ENCODE measurements at places on chromosomes 12 and 14.

DNA sequence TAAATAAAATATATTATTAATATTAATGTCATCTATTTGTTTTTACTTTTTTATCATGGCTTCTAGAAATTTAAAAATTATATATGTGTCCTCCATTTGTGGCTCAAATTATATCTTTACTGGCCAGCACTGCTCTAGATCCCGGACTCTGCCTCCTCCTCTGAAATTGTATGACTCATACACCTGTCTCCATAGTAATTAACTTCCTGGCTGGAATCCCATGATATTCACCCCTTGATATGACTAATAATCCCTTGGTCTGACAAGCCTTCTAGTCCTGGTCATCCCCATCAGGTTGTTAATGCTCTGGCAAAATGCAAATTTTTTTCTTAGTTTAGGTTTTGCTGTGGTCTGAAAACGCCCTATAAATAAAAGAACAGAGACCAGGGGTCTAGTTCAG lies 116.2 kb downstream of the BMP4 start:
- no peak for DNase-seq
- H3K36me3 ChIP-seq: no peaks in the 10 kb centered on the region
- H3K27ac ChIP-seq: no peak overlapping the region
- no peak overlapping the region for H3K4me3 ChIP-seq

DNA sequence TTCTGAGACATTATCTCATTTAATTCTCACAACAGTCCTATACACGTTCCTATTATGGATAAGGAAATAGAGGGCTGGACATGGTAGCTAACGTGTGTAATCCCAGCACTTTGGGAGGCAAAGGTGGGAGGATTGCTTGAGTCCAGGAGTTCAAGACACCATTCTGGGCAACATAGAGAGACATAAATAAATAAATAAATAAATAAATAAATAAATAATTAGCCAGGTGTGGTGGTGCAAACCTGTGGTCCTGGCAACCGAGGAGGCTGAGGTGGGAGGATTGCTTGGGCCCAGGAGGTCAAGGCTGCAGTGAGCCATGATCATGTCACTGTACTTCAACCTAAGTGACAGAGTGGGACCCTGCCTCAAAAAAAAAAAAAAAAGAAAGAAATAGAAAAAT lies 22.6 kb downstream of the DACT1 start:
- no peaks in the 10 kb centered on the region for H3K36me3 ChIP-seq
- H3K27ac ChIP-seq: no peak overlapping the region
- no peaks in the 10 kb centered on the region for H3K27me3 ChIP-seq

DNA sequence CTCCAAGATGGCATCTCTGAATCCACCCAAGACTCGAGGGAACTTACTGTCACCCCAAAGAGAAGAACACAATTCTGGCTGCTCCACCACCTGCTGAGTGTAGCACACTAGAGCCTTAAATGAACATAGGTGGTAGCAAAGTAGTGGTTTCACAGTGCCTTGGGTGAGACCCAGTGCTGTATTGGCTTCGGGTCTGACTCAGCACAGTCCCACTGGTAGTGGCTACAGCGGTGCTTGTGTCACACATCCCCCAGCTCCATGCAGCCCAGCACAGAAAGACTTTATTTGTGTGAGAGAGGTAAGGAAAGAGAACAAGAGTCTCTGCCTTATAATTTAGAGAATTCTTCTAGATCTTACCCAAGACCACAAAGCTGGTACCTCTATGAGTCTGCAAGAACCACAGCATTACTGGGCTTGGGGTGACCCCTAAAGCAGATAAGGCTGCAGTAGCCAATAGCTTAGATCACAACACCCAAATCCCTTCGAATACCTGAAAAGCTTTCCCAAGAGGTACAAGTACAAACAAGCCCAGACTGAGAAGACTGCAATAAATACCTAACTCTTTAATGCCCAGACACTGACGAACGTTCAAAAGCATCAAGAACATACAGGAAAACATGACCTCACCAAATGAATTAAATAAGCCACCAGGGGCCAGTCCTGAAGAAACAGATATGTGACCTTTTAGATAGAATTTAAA lies 83.3 kb upstream of the SLC38A4 start:
- H3K27me3 ChIP-seq: no peaks in the 10 kb centered on the region
- peaks cover 15% of the 10 kb centered on the region for H3K4me1 ChIP-seq
- H3K27ac ChIP-seq: no peak overlapping the region
- no peak for DNase-seq
- H3K4me3 ChIP-seq: no peak overlapping the region
- H3K36me3 ChIP-seq: no peaks in the 10 kb centered on the region

DNA sequence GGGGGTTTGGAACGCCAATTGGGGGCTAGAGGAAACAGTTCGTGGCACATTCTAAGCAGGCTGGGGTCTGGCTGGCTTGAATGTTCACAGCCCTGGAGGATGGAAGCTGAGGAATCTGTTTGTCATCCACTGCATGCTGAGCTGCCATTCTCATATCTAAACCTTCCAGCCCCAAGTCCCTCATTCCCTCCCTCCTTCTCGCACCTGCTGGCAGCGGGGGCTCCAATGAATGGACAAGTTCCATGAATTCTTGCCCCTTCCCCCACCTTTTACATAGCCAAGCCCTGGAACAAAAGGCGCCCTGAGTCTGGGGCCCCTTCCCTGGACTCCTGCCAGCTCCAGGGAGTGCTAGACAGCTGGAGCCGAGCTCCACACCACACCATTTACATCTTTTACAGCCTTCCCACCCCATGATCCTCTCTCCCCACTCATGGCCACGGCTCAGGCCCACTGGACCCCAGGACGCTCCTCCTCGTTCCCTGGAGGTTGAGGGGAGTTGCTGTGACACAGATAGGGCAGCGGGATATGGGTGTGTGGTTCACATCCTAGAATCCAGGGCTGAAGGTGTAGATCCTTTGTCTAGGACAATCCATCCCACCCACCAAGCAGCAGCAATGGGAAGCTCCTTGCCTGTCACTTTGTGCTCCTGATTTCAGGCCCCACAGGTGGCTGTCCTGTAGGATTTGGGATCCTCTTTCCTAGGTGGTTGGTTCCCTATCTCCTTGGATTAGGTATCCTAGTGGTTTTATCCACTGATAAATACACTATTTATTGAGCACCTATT lies 21.7 kb upstream of the VRTN start:
- H3K36me3 ChIP-seq: no peaks in the 10 kb centered on the region
- no peak overlapping the region for H3K27ac ChIP-seq
- no peak for DNase-seq
- H3K4me3 ChIP-seq: no peak overlapping the region

GRCh38 chr14:31411218-31411727 lies 9.1 kb downstream of the HEATR5A start:
- H3K4me1 ChIP-seq: peaks cover 29% of the 10 kb centered on the region
- H3K4me3 ChIP-seq: no peak overlapping the region
- H3K36me3 ChIP-seq: no peaks in the 10 kb centered on the region
- DNase-seq: no peak
- H3K27ac ChIP-seq: no peak overlapping the region
- H3K27me3 ChIP-seq: no peaks in the 10 kb centered on the region

- H3K4me3 ChIP-seq: no peak overlapping the region
- no peaks in the 10 kb centered on the region for H3K4me1 ChIP-seq
- DNase-seq: no peak
- H3K27ac ChIP-seq: no peak overlapping the region
Measured at GRCh38 chr12:109783965-109784244, 49.3 kb downstream of the TRPV4 start.

- peak overlapping the region; percentile 30 for H3K4me3 ChIP-seq
- H3K4me1 ChIP-seq: peaks cover 11% of the 10 kb centered on the region
- H3K27me3 ChIP-seq: peaks cover 41% of the 10 kb centered on the region
- no peak for DNase-seq
- H3K27ac ChIP-seq: no peak overlapping the region
Measured at GRCh38 chr14:21537090-21537424, 10.9 kb upstream of the SALL2 start.

DNA sequence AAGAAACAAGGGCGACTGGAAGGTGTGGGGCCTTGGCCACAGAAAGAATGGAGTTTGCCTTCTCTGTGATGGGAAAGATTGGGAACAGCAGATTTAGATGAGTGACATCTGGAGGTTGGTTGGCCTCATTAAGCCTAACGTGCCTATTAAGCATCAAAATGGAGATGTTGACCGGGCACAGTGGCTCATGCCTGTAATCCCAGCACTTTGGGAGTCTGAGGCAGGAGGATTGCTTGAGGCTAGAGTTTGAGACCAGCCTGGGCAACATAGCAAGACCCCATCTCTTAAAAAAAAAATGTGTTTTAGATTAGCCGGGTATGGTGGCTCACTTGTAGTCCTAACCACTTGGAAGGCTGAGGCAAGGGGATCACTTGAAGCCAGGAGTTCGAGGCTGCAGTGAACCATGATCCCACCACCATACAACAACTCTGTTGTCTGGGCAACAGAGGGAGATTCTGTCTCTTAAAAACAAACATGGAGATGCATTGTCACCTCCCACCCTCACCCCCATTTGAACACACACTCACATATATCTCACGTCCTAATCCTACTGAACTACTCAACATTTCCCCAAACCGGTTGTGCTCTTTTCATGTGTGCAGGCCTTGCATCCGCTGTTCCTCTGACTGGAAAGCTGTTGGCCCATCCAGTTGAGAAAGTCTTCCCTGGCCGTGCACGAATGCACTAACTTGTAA lies 172.1 kb downstream of the ETV6 start:
- H3K4me3 ChIP-seq: no peak overlapping the region
- no peaks in the 10 kb centered on the region for H3K36me3 ChIP-seq
- DNase-seq: no peak
- no peak overlapping the region for H3K27ac ChIP-seq

- no peak overlapping the region for H3K27ac ChIP-seq
- no peaks in the 10 kb centered on the region for H3K4me1 ChIP-seq
- H3K27me3 ChIP-seq: no peaks in the 10 kb centered on the region
- no peaks in the 10 kb centered on the region for H3K36me3 ChIP-seq
- H3K4me3 ChIP-seq: no peak overlapping the region
Measured at GRCh38 chr14:45526715-45527549, 273.9 kb upstream of the MIS18BP1 start.

- no peaks in the 10 kb centered on the region for H3K27me3 ChIP-seq
- peaks cover 21% of the 10 kb centered on the region for H3K4me1 ChIP-seq
- no peak for DNase-seq
- H3K36me3 ChIP-seq: no peaks in the 10 kb centered on the region
- H3K4me3 ChIP-seq: no peak overlapping the region
Measured at GRCh38 chr12:532908-533565, 73.3 kb downstream of the B4GALNT3 start.

DNA sequence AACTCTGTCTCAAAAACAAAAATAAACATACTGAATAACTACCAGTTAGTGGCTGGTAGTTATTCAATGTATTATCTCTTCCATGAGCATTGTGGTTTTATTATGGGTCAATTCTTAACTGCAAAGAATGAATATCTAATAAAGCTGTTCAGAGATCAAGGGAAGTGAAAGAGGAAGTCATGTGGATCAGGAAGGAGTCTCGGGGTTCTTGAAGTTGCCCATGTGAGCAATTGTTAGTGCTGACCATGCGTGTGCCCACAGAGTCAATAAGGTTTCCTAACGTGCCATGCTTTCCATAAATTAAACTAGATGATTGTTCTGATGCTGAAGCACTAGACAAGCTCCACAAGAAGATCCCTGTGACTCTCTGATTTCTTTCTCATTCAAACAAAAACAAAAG lies 136.5 kb upstream of the CPSF6 start:
- no peaks in the 10 kb centered on the region for H3K36me3 ChIP-seq
- H3K27me3 ChIP-seq: no peaks in the 10 kb centered on the region
- no peak for DNase-seq
- H3K4me1 ChIP-seq: peaks cover 10% of the 10 kb centered on the region
- no peak overlapping the region for H3K27ac ChIP-seq
- H3K4me3 ChIP-seq: no peak overlapping the region

DNA sequence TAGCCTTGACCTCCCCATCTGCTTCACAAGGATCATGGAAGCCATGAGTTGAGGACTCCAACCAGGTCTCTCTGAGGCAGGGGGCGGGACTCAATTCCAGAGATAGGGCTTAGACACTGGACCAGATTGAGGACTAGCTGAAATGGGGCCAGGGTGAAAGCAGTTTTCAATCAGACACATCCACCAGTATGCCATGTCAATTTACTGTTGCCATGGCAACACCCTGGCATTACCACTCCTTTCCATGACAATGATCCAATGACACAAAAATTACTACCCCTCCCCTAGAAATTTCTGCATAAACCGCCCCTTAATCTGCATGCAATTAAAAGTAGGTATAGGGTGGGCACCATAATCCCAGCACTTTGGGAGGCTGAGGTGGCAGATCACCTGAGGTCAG lies 18.6 kb upstream of the DCAF5 start:
- H3K36me3 ChIP-seq: no peaks in the 10 kb centered on the region
- no peak overlapping the region for H3K27ac ChIP-seq
- no peak overlapping the region for H3K4me3 ChIP-seq
- H3K27me3 ChIP-seq: no peaks in the 10 kb centered on the region
- H3K4me1 ChIP-seq: peaks cover 2% of the 10 kb centered on the region

- DNase-seq: no peak
- no peak overlapping the region for H3K27ac ChIP-seq
- no peaks in the 10 kb centered on the region for H3K4me1 ChIP-seq
- no peaks in the 10 kb centered on the region for H3K27me3 ChIP-seq
- H3K4me3 ChIP-seq: no peak overlapping the region
Measured at GRCh38 chr12:97452230-97452629, 10.4 kb upstream of the RMST start.

- no peak for DNase-seq
- H3K27ac ChIP-seq: no peak overlapping the region
- H3K27me3 ChIP-seq: no peaks in the 10 kb centered on the region
- no peak overlapping the region for H3K4me3 ChIP-seq
- no peaks in the 10 kb centered on the region for H3K36me3 ChIP-seq
- no peaks in the 10 kb centered on the region for H3K4me1 ChIP-seq
Measured at GRCh38 chr12:16939871-16940306, 333.9 kb upstream of the LMO3 start.

GRCh38 chr12:127886827-127887226 lies 380.1 kb upstream of the TMEM132C start:
- no peak overlapping the region for H3K27ac ChIP-seq
- H3K27me3 ChIP-seq: no peaks in the 10 kb centered on the region
- no peaks in the 10 kb centered on the region for H3K36me3 ChIP-seq
- DNase-seq: no peak

DNA sequence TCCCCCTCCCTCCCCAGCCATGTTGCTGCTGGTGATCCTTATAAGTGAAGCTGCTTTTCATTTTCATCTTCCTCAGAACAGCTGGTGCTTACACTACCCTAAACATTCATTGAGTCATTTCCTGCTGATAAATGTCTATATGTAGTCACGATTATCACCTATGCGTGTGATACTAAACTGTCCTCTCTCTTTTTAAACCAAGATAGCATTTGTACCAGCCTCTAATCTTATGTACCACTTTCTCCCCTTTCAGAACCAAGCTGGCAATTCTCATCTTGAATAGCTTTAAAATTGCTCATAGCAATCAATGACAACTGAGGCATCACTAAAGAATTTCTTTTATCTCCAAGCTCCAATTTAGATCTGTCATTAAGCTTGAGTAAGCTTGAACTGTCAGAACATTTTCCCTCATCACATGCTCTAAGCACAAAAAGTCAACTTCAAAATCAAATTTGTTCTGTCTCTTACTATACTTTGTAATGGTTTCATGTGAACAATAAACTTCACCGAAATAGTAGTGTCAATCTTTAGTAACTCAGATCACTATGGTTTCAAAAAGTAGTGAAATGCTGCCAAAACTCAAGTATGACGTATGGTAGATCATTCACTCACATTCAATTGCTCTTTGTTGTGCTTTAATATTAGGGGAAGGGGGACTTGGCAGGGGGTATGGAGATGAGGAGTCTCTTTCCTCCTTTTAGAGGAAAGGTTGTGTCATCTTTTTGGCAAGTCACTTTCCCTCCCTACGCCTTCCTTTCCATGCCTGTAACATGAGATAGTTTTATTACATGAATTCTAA lies 178.1 kb upstream of the NOVA1 start:
- H3K36me3 ChIP-seq: no peaks in the 10 kb centered on the region
- H3K4me1 ChIP-seq: no peaks in the 10 kb centered on the region
- H3K27me3 ChIP-seq: no peaks in the 10 kb centered on the region
- DNase-seq: no peak
- no peak overlapping the region for H3K4me3 ChIP-seq
